ENCODE measurements at places on chromosomes 2 and 18.

DNA sequence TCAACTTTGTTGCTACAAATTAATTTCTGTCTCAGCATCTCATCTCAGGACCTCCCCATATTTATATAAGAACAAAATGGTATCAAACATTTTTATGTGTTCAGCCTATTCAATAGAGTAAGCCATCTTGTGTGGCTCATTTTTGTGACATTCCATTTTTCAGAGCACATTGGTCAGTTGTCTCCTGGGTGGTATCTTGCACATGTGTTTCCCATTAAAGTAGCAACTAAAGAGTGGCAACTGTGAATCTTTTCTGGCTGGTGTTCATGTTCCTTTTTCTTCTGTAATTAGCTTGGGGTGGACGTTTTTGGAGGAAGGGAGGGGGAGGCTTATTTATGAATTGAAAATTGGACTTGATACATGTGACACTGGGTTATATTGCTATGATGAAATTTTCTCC lies 45.4 kb upstream of the EFEMP1 start:
- no peak for DNase-seq

- DNase-seq, result peak; percentile 77
Measured at GRCh38 chr2:240624950-240625621, at the start of gene GPR35. Gene GPR35 (plus strand): TSS chr2:240625480. CDS start chr2:240629953, 4,473 bp downstream.

- DNase-seq, result no peak
Measured at GRCh38 chr2:9232886-9233285, 26.3 kb downstream of the ASAP2 start.

DNA sequence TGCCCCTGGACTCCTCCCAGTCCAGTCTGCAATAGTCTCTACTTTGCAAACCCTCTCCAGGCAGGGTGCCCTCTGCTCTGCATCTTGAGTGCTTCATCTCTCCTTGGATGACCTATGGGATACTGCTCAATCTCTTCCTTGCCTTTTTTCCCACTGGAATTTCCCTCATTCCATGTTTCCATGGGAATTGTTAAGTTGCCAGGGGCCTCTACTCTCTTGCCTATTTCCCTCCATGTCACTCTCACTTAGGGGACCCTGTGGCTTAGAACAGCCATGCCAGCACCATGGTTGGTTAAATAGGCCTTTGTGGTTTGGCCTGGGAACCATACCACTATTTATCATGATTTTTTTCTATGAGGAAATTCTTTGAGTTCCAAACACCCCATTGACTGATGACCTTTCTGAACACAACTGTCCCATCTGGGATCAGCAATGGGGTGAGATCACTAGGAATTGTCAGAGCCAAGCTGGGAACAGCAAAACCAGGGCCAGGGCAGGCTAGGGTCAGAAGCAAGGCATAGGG lies 91.4 kb upstream of the RBMS1 start:
- no peak for DNase-seq

- no peak for DNase-seq
Measured at GRCh38 chr2:137383391-137383790, 580.9 kb upstream of the HNMT start.

Measured in CD4-positive, alpha-beta T cell treated with Interleukin-2 at 100 ng/mL for 4 hours (primary cell).